ENCODE measurements at places on chromosomes 3 and 15.
A peak's percentile ranks its signal among the peaks of the same experiment; 100 is the strongest.

DNA sequence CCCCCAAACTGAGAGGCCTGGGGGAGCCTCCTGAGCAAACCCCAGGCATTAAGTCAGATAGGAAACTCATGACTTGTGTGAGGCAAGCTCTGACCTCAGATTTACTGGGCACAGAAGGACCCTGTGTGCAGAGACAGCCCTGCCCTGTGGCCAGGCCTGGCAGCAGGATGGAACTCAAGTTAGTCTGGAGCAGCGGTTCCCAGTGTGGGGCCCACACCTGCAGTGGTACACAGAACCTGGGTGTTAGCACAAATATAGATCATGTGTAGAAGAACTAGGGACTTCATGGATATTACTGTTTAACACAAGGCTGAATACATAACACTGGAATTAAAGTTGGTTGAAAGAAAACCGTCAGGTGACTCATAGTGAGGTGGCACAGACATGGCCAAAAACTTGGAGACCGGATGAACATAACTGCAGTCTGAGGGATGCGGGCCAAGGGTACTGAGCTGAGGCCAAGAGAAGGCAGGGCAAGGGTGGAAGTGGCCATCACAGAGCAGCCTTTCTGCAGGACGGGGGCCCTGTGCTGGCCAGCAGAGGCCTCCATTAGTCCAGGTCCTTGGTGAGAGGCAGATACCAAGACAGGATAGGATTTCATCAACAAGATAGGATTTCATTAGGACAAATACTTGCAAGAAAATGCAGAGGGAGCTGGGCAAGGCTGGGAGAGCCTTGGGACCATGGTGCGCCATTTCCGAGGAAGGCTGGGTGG lies 40.9 kb downstream of the IRAK2 start:
- no peak for DNase-seq

GRCh38 chr3:123679712-123680386 lies 95.0 kb upstream of the HACD2 start:
- peak; percentile 77 for DNase-seq

DNA sequence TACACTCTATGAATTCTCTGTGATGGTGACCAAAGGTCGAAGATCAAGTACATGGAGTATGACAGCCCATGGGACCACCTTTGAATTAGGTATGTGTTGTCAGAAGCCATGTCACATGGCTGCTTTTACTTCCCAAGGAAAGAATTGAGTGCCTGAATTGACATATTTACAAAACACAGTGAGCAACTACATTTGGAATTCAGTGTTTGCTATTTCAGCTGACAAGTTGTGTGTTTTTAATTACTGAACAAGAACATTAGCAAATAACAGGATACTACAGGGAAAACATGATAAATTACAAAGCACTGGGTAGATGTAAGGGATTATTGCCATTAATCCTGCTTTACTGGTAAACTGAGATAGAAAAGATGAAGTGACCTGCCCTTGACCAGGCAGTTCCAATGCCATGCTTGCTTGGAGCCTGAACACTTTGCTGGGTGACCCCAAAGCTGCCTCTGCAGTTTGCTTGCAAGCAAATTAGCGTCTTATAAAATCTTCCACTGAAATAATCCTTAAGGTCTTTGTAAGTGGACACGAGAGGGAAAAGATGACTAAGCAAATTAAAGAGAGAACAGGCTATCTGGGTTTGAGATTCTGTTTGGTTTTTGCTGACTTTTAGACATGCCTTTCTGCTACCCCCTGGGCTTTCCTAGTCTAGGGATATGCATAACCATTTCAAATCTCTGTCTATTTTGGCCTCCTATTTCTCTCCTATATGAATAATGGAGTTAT lies 98.2 kb downstream of the HCN4 start:
- DNase-seq = no peak

DNA sequence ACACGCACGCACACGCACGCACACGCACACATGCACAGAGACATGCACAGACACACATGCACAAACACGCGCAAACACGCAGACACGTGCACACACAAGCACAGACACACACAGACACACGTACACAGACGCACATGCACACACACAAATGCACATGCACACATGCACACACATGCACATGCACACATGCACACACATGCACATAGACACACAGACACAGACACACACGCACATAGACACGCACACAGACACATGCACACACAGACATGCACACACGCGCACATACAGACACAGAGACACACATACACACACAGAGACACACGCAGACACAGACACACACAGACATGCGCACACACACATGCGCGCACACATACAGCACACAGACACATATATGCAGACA lies 26.4 kb upstream of the PIGZ start:
- DNase-seq = no peak

GRCh38 chr3:179446501-179446900 lies 4.8 kb downstream of the GNB4 start:
- DNase-seq = peak; percentile 44

- no peak for DNase-seq
Measured at GRCh38 chr3:138600100-138600745, 6.2 kb upstream of the CEP70 start.

GRCh38 chr3:42839616-42840015 lies 30.4 kb downstream of the ACKR2 start:
- peak; percentile 62 for DNase-seq

DNA sequence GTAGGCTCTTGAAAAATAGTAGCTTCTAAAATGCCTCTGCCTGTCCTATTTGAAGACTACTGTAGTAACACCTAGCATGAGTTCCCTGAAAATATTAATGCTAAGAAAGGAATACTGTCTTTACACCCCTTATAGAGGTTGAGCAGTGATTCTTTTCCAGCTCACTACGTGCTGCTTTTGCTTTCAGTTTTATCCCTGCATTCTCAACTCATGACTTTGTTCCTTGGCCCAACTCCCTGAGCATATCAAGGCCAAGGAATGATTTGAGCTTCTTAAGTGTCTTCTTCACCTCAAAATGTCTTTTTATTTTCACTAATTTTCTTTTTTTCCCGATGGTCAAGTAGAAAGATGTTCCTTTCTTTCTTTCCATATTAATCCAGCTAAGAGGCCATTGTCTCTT lies 16.5 kb upstream of the P2RY13 start:
- no peak for DNase-seq

DNA sequence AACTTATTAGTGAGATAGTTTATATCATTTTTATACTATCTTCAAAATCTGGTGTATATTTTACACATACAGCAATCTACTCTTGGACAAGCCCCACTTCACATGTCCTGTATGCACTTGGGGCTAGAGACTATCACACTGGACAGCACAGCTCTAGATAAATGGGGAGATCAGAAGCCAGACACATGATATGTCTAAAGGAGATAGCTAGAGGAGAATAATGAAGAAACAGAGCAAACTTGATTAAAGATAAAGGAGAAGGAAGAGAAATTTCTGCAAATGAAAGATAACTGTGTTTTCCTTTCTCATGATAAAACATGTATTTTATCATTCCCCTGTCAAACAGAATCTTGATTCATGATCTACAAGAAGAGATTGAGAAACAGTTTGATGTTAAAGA lies 13.0 kb downstream of the CPA3 start:
- DNase-seq = no peak

DNA sequence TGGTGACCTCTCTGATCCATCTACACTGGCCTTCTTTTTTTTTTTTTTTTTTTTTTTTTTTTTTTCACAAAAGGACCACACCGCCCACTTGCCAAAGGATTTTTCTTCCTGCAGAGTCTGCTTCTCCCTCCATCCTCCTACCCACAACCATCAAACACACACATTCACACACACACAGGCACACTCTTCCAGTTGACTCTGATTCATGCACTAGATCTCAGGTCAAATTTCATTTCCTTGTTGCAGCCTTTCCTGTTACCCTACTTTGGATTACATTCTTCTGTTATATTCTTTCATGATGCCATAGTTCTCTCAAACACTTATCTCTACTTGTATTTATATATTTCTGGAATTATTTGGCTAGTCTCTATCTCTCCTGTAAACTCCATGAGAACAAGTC lies 133.9 kb downstream of the STAC start:
- DNase-seq = no peak

- no peak for DNase-seq
Measured at GRCh38 chr15:72034351-72034750, 83.6 kb downstream of the MYO9A start.

DNA sequence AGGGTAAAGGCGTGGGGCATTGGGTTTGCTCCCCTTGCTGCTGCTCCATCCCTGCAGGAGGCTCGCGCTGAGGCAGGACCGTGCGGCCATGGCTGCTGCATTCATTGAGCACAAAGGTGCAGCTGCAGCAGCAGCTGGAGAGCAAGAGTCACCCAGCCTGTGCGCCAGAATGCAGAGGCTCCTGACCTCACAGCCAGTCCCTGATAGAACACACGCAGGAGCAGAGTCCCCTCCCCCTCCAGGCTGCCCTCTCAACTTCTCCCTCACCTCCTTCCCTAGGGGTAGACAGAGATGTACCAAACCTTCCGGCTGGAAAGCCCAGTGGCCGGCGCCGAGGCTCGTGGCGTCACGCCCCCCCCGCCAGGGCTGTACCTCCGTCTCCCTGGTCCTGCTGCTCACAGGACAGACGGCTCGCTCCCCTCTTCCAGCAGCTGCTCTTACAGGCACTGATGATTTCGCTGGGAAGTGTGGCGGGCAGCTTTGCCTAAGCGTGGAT lies 47.0 kb downstream of the PGPEP1L start:
- DNase-seq = no peak

DNA sequence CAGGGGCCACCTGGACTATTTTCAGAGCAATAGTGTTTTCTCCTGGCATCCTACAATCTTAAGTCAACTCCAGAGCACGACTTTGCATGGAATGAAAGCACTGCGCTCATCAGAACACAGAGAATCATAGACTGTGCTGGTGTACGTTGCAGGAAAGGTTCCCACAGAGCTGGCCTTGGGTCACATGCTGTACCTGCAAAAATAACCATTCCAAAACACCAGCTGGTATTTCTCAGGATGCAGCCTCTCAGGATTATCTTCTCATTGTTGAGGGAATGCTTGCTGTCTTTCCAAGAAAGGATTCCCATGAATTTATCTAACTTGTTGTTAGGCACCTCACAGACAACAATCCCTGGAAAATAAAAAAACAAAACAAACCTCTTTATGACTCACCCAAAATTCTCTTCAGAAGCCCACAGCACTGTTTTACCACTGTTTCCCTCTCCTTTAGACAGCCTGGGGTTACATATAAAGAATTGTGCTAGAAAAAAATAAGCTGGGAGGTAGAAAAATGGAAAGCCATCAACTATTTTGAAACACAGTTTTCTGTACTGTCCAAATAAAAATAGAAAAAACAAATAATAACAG lies 131.7 kb downstream of the ATP8B4 start:
- DNase-seq = no peak

GRCh38 chr3:155886915-155887314 lies 16.5 kb downstream of the GMPS start:
- no peak for DNase-seq

Data from NCI-H69 (cell line).